ENCODE measurements at places on chromosomes 1 and 21. TPM values are rescaled to one million over a fixed set of nuclear protein-coding genes. Genes with fewer than 3 reads are reported as not detected.

Gene CDK18
- 6.0 TPM for total RNA-seq

Gene C8A
- not detected for total RNA-seq

Gene AADACL3
- total RNA-seq: not detected

Gene CSMD2
- not detected for total RNA-seq

Gene FHAD1
- total RNA-seq: 0.21 TPM

Gene PPP1R12B
- total RNA-seq: 21.9 TPM

Gene SMIM11
- total RNA-seq: 2.7 TPM

Gene BTBD19
- total RNA-seq: 4.5 TPM

Gene TLR5
- total RNA-seq: 0.44 TPM

Gene SPTA1
- total RNA-seq: not detected

Gene SLC35E2B
- total RNA-seq: 39.6 TPM

Gene ADAMTS4
- total RNA-seq: 0.82 TPM
